PC-3 (cell line): ENCODE measurements at places on chromosomes 1 and 21. TPM values are rescaled to one million over a fixed set of nuclear protein-coding genes. Genes with fewer than 3 reads are reported as not detected.

DNA sequence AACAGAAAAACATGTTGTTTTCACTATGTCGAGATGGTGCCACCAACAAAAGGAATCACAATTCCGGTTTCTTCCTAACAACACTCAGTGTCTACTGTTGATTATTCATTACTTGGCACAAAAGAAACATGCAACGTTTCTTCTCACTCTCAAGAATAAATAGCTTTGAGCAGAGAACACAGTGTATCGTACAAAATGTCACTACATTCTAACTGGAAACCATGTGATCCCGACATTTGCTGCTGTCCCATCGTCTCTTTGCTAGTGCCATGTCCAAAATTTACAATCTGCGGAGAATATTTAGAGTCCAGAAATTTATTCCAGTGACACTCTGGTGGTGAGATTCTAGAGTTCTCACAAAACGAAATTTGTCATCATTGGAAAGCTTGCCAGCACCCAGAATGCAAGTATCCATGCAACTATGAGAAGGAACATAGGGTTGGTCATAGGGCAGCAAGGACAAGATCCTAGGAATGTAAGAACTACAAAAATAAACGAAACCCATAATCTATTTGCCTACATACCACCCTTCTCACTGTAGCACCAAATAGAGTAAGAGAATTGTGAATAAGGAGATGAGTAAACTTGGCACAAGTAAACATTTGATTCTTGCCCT lies 505.1 kb downstream of the LTN1 start:
- no peak for DNase-seq
- H3K27me3 ChIP-seq: no peaks in the 10 kb centered on the region
- no peak overlapping the region for H3K4me3 ChIP-seq
- no peaks in the 10 kb centered on the region for H3K36me3 ChIP-seq

- no peaks in the 10 kb centered on the region for H3K27me3 ChIP-seq
- DNase-seq: peak; percentile 67
- H3K27ac ChIP-seq: 0 out of 2 replicates have a peak overlapping the region, but pooled peaks have one; percentile 7
- H3K4me3 ChIP-seq: no peak overlapping the region
Measured at GRCh38 chr1:243559575-243560162, 290.4 kb downstream of the AKT3 start.

- no peak overlapping the region for H3K27ac ChIP-seq
- no peaks in the 10 kb centered on the region for H3K36me3 ChIP-seq
- H3K4me1 ChIP-seq: peaks cover 10% of the 10 kb centered on the region
Measured at GRCh38 chr1:184971522-184972265, 2.6 kb downstream of the NIBAN1 start.

DNA sequence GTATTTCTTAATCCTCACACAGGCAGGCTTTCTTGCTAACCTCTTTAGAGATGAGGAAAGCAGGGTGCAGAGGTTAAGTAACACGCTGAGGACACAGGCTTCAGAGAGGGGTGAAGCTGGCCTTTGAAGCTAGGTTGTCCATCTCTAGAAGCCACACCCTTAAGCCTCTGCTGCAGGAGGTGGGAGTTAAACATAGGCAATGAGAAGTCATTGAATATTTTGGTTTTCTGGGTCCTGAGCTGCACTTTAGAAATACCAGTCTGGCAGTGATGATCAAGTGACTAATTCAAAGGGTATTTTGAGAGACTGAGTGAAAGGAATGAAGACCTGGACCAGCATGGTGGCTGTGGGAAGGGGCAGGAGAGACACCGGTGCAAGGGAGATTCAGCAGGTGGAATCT lies 9.9 kb downstream of the KCNJ15 start:
- H3K27me3 ChIP-seq: no peaks in the 10 kb centered on the region
- H3K4me3 ChIP-seq: no peak overlapping the region
- peak; percentile 60 for DNase-seq
- no peaks in the 10 kb centered on the region for H3K36me3 ChIP-seq
- no peak overlapping the region for H3K27ac ChIP-seq

GRCh38 chr21:27734146-27734545 lies 767.3 kb upstream of the ADAMTS5 start:
- peak; percentile 17 for DNase-seq
- H3K36me3 ChIP-seq: no peaks in the 10 kb centered on the region
- no peaks in the 10 kb centered on the region for H3K4me1 ChIP-seq
- H3K27ac ChIP-seq: no peak overlapping the region
- no peak overlapping the region for H3K4me3 ChIP-seq
- H3K27me3 ChIP-seq: no peaks in the 10 kb centered on the region

Gene OTUD3
- total RNA-seq: 9.7 and 9.9 TPM in 2 replicates

Gene GNG4
- 0.40 and 0.80 TPM in 2 replicates for total RNA-seq

Gene MNDA
- not detected in 2 replicates for total RNA-seq

Gene AMY2A
- not detected in 2 replicates for total RNA-seq
